Heart right ventricle (tissue), 16 donors: ENCODE measurements at places on chromosomes 12 and 14. TPM values are rescaled to one million over a fixed set of nuclear protein-coding genes. Genes with fewer than 3 reads are reported as not detected.

DNA sequence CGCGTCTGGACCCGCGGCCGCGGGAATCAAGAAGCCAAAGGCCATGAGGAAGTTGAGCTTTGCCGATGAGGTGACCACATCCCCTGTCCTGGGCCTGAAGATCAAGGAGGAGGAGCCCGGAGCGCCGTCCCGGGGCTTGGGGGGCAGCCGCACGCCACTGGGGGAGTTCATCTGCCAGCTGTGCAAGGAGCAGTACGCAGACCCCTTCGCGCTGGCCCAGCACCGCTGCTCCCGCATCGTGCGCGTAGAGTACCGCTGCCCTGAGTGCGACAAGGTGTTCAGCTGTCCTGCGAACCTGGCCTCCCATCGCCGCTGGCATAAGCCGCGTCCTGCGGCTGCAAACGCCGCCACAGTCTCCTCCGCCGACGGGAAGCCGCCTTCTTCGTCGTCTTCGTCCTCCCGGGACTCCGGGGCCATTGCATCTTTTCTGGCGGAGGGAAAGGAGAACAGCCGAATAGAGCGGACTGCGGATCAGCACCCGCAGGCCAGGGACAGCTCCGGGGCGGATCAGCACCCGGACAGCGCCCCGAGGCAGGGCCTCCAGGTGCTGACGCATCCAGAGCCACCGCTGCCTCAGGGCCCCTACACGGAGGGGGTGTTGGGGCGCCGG, 1.0 kb downstream of the INSM2 start:
- H3K27me3 ChIP-seq, result peaks cover 65% of the 10 kb centered on the region
- no peak overlapping the region for H3K27ac ChIP-seq
- peak; percentile 44 for DNase-seq
- peak overlapping the region; percentile 54 for H3K4me3 ChIP-seq

DNA sequence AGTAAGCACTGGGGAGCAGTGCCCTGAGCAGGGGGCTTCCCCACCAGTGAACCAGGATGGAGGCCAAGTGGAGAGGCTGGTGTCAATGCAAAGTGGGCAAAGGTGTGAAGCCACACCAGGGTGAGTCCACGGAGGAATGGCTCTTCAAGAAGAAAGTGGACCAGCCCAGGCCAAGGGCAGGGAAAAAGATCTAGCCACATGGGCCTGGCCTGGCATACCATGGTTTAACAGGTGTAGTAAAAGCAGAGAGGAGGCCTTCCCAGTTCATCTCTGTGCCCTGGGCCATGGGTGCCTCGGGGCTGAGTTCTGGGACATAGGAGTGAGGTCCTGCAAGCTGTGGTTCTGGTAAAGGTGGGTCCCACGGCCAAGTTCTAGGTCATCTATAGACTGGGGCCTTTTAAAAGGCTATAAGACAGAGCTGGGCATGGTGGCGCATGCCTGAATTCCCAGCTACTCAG, 153.4 kb downstream of the DPF3 start:
- H3K27ac ChIP-seq, result no peak overlapping the region
- H3K36me3 ChIP-seq, result no peaks in the 10 kb centered on the region
- no peak for DNase-seq
- peaks cover 10% of the 10 kb centered on the region for H3K4me1 ChIP-seq
- H3K27me3 ChIP-seq, result no peaks in the 10 kb centered on the region
- H3K4me3 ChIP-seq, result no peak overlapping the region

DNA sequence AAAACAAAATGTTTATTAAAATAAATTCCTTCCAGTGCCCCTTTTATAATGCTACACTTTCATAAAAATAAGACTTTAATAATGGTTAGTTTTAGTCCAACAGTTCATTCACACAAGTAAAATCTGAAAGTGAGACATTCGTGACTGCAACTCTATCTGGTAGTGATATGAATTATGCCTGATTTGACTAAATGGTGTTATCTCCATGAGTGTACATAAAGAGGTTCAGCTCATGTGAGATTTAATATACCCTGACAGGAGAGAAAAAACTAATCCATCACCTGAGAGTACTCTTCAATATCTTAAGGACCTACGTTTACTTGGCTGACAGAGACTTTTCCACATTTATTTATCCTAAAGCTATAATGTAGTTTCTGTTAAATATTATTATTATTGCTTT, 34.0 kb downstream of the ERO1A start:
- no peaks in the 10 kb centered on the region for H3K4me1 ChIP-seq
- H3K27ac ChIP-seq, result no peak overlapping the region

- no peaks in the 10 kb centered on the region for H3K36me3 ChIP-seq
These were observed 47.3 kb upstream of the PAWR start for GRCh38 chr12:79737875-79738718.

GRCh38 chr14:25049093-25049567, 817 bp downstream of the STXBP6 start:
- peak overlapping the region; percentile 81 for H3K4me3 ChIP-seq
- peaks cover 26% of the 10 kb centered on the region for H3K4me1 ChIP-seq
- H3K36me3 ChIP-seq, result no peaks in the 10 kb centered on the region
- peak overlapping the region; percentile 90 for H3K27ac ChIP-seq

DNA sequence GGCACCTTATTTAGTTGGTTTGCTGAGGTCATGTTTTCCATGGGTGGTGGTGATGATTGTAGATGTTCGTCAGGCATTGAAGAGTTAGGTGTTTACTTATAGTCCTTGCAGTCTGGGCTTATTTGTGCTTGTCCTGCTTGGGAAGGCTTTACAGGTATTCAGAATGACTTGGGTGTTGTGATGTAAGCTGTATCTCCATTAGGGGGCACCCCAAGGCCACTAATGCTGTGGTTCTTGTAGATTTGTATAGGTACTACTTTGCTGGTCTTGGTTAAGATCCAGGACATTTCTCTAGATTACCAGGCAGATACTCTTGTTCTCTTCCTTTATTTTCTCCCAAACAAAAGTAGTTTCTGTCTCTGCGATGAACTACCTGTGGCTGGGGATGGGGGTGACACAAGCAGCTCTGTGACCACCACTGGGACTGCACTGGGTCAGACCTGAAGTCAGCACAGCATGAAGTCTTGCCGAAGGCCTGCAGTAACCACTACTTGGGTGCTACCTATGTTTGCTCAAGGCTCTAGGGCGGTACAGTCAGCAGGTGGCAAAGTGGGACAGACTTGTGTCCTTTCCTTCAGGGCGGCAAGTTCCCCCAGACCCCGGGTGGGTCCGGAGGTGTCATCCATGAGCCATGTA, 35.8 kb upstream of the FBXO33 start:
- no peaks in the 10 kb centered on the region for H3K4me1 ChIP-seq
- H3K27ac ChIP-seq, result no peak overlapping the region
- no peak for DNase-seq
- no peaks in the 10 kb centered on the region for H3K27me3 ChIP-seq
- no peak overlapping the region for H3K4me3 ChIP-seq

GRCh38 chr12:76685246-76685678, 78.7 kb upstream of the ZDHHC17 start:
- DNase-seq, result peak; percentile 26
- H3K4me1 ChIP-seq, result no peaks in the 10 kb centered on the region
- no peak overlapping the region for H3K27ac ChIP-seq
- no peaks in the 10 kb centered on the region for H3K27me3 ChIP-seq
- no peak overlapping the region for H3K4me3 ChIP-seq

DNA sequence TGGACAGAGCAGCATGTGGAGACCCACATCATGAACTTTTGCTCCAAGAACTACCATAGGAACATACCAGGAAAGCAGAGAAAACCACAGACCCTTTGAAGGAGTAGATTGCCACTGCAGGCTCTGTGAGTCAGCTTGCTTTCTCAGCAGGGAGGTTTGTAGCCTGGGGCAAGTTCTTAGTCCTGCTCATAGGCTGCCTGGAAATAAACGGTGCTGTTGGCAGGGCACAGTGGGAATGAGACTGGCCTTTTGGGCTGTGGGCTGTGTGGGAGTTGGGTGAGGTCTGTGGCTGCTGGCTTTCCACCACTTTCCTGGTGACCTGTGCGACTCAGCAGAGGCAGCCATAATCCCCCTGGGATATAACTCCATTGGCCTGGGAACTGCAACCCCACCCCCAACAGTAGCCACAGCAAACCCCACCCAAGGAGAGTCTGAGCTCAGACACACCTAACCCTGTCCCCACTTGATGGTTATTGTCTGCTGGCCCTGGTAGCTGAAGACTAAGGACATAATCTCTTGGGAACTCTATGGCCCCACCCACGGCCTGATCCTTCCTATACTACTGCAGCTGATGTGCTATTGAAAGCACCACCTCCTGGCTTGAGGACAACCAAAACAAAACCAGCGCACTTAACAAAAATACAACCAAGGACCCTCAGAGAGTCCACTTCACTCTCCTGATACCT, 192.1 kb upstream of the GARIN6 start:
- no peak overlapping the region for H3K27ac ChIP-seq
- H3K27me3 ChIP-seq, result no peaks in the 10 kb centered on the region
- no peak for DNase-seq
- H3K4me3 ChIP-seq, result no peak overlapping the region
- no peaks in the 10 kb centered on the region for H3K36me3 ChIP-seq

DNA sequence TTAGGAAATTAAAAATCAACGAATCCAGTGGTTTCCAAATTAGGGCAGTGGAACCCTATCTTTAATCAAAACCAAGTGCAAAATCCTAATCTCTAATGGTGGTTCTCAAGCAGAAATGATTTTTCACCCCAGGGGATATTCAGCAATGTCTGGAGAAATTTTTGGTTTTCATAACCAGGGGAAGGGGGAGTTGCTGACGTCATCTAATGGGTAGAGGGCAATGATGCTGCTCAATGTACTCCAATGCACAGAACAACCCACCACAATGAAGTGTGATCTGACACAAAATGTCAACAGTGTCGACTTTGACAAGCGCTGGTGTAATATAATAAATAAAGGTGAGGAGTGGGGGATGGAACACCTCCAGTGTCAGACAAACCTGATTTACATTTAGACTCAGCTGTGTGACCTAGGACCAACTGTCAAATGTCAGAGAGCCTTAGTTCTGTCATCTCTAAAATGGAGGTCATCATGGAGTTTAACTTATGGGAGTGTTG, 81.5 kb downstream of the CMKLR1 start:
- H3K4me3 ChIP-seq, result no peak overlapping the region
- DNase-seq, result no peak
- no peak overlapping the region for H3K27ac ChIP-seq
- H3K27me3 ChIP-seq, result peaks cover 8% of the 10 kb centered on the region

GRCh38 chr12:98587084-98587483, 6.4 kb upstream of the SLC25A3 start:
- no peaks in the 10 kb centered on the region for H3K27me3 ChIP-seq
- H3K4me1 ChIP-seq, result no peaks in the 10 kb centered on the region
- DNase-seq, result no peak
- H3K4me3 ChIP-seq, result no peak overlapping the region
- no peak overlapping the region for H3K27ac ChIP-seq
- H3K36me3 ChIP-seq, result no peaks in the 10 kb centered on the region

- H3K36me3 ChIP-seq, result no peaks in the 10 kb centered on the region
- H3K27ac ChIP-seq, result no peak overlapping the region
- H3K4me3 ChIP-seq, result no peak overlapping the region
- no peak for DNase-seq
- H3K27me3 ChIP-seq, result no peaks in the 10 kb centered on the region
These were observed 119.3 kb upstream of the RAP1B start for GRCh38 chr12:68491204-68491960.

GRCh38 chr14:88749139-88749538, 43.6 kb downstream of the EML5 start:
- H3K4me1 ChIP-seq, result no peaks in the 10 kb centered on the region
- no peaks in the 10 kb centered on the region for H3K36me3 ChIP-seq
- H3K27ac ChIP-seq, result no peak overlapping the region
- no peak for DNase-seq

GRCh38 chr14:64159588-64159987, 134.6 kb downstream of the ESR2 start:
- H3K36me3 ChIP-seq, result peaks cover 94% of the 10 kb centered on the region
- H3K27me3 ChIP-seq, result no peaks in the 10 kb centered on the region
- no peak for DNase-seq

DNA sequence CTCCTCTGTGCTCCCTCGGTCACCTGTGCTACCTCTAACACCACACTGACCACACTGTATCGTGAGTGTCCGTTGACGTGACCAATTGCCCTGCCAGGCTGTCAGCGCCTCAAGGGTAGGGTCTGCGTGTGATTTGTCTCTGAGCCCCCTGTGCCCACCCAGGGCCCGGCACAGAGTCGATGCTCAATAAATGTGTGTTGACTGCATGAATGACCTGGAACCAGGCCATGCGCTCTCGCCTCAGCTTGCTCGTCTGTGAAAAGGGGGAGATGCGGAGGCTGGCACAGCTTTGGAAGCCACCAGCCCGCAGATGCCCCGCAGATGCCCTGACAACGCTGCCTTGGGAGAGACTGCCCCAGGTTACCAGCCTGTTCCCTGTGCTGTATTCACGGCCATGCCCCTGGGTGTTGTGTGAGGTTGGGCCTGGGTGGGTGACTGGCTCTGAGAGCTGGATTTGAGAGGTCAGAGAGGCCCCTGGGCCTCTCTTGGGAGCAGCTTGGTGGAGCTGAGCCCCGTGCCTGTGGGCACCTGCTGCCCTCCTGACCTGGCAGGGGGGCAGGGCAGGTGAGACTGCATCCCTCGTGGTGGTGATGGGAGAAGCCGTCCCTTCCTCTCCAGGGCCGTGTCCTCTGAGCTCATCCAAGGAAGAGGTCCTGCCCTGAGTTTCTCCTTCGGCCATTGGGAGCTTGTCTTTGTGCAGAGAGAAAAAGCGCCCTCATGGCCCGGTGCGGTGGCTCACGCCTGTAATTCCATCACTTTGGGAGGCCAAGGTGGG, 43.2 kb downstream of the CYP46A1 start:
- H3K4me3 ChIP-seq, result no peak overlapping the region
- no peaks in the 10 kb centered on the region for H3K27me3 ChIP-seq
- no peak for DNase-seq
- no peaks in the 10 kb centered on the region for H3K36me3 ChIP-seq

DNA sequence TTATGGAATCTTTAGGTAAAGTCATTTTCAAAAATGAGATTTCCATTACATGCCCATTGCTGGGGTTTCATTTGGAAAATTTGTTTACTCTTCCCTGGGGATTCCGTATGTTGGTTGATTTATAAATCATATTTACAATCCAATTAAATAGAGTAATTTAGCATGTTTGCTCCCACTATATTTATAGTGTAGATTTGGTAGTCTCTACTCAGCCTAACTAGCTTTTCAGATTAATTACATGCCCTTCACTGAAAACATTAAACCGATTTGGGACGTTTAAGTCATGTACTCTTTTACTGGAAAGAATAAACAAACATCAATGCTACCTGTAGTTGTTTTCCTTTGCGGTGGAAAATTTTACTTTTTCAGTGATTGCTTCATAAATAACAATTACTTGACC, 10.4 kb downstream of the PAX9 start:
- H3K27me3 ChIP-seq, result peaks cover 99% of the 10 kb centered on the region
- no peaks in the 10 kb centered on the region for H3K4me1 ChIP-seq
- no peak overlapping the region for H3K4me3 ChIP-seq
- H3K27ac ChIP-seq, result no peak overlapping the region

GRCh38 chr12:52580496-52580895, 6.9 kb upstream of the KRT74 start:
- no peak overlapping the region for H3K27ac ChIP-seq
- no peaks in the 10 kb centered on the region for H3K4me1 ChIP-seq
- no peak overlapping the region for H3K4me3 ChIP-seq
- no peaks in the 10 kb centered on the region for H3K27me3 ChIP-seq
- DNase-seq, result no peak
- no peaks in the 10 kb centered on the region for H3K36me3 ChIP-seq

Gene TSPAN11
- total RNA-seq, result 0.85 TPM

Gene PDE3A
- 360 TPM for total RNA-seq

Gene ZBTB42
- total RNA-seq, result 8.3 TPM

Gene CCDC77
- total RNA-seq, result 1.8 TPM

Gene MYO1H
- total RNA-seq, result not detected

Gene TUBA1A
- 109 TPM for total RNA-seq
